Uterus (tissue), 4 donors: ENCODE measurements at places on chromosomes 3 and 15.

GRCh38 chr3:72150634-72151412 lies 365.9 kb upstream of the PROK2 start:
- no peak for DNase-seq

- no peak for DNase-seq
Measured at GRCh38 chr3:49123687-49124086, 3.1 kb upstream of the USP19 start.

DNA sequence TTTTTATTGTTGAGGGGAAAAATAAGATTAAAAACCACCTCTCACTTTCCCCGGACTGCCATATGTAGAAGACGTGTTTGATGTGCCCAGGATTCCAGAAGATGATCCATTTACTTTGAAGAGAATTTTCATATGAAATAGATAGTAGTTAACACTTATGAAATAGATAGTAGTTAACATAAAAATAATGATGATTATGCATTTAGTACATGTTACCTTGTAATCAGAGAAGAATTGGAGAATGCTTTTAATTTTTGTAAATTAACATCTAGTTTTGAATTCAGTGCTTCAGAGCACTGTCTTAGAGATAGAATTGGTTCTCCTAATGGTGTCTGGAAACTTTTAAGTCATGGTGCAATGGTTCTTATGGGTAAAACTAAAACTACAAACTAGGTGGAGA lies 46.1 kb upstream of the CRTC3 start:
- DNase-seq = no peak

DNA sequence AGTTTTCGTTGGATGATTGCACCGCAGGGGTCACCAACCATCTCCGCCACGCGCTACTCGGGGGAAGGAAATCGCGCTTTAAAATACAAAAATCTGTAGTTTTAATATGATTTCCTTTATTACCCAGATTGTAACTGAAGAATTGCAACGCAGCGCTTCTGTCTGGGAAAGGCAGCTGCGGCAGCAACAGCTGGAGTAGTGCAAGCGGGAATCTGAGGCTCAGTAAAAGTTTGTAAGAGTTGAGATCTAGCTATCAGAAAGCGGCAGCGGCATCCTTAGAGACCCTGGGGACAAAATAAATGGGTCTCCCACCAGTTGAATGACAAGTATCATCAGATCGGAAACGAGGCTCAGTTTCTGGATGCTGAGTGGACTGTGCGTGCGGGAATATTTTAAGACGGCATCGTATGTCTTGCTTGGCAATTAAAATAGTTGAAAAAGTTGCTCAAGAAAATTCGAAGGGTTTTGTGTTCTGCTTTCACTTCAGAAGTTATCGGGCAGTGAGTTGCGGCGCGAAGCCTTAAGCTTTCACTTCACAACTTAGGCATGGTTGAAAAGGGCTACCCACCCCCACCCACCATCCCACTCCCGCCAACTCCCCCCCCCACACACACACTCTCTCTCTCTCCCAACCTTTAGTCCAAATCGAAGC lies 2.7 kb downstream of the MECOM start:
- no peak for DNase-seq

GRCh38 chr15:73899197-73900094 lies 26.1 kb downstream of the TBC1D21 start:
- no peak for DNase-seq

GRCh38 chr15:23516866-23517265 lies 48.6 kb upstream of the MKRN3 start:
- no peak for DNase-seq

DNA sequence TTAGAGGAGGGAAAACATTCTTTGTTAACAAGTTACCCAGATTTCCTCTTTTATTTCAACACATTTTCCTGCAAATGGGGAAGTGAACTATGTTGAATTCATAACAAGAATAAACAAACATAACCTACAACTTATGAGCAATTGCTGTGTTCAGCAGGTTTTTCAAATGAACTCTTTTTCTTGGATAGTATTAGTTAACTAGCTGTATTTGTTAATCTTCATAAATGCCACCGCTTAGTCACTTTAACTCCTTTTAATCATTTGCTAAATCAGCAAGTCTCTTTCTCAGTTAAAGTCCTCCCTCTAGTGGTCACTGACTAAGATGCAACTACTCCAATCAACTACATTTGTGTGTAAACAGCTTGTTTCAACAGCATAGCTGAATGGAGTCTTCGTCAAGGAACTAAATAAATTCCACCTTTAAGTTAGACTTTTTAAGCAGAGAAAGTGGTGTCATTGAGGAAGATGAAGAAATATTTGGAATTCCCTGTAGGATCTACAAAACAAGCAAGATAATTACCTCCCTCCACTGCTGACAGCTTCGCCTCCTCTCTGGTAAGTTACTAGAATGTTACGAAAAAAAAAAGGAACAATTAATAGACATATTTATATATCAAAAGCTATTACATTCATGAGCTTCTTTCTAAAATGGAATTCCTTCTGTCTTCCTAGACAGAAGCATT lies 1122.0 kb downstream of the ROBO1 start:
- DNase-seq = no peak

- no peak for DNase-seq
Measured at GRCh38 chr15:60827492-60827891, 348.6 kb upstream of the ICE2 start.

GRCh38 chr15:100078511-100079220 lies 263.1 kb downstream of the ADAMTS17 start:
- DNase-seq = no peak

DNA sequence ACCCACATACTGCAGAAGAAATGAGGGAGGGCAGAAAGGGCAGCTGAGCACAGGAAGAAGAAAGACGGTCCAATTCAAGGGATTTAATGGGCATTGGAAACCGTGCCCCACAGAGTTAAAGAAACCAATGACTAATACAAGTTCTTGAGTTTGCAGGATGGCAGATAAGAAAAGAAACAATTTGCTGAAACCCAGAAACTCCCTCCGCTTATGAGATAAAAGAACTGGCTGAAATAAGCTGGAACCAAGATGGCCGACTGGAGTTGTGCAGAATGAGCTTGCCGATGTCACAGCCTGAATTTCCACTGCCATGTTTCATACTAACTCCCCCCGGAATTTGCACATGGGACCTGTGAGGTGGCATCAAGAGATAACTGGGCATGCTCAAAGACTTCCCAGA lies 47.1 kb downstream of the SCAP start:
- no peak for DNase-seq

- DNase-seq = no peak
Measured at GRCh38 chr15:92990031-92990430, 89.9 kb downstream of the CHD2 start.

DNA sequence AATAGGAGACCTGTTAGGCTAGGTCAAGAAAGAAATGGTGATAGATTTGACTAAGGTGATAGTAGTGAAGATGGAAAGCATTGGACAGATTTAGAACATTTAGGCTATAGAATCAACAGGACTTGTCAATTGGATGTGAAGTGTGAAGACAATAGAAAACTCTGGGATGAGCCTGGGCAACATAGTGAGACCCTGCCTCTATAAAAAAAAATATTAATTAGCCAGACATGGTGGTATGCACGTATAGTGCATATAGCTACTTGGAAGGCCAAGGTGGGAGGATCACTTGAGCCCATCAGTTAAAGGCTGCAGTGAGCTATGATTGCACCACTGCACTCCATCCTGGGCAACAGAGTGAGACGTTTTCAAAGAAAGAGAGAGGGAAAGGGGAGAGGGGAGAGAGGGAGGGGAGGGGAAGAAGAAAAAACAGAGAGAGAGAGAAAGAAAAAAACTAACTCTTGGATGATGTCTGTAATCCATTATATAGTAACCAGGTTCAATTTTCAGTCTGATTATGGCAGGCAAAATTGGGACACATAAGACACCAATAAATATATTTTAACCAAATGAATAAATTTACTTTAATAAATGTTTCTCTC lies 9.6 kb downstream of the SENP8 start:
- no peak for DNase-seq

DNA sequence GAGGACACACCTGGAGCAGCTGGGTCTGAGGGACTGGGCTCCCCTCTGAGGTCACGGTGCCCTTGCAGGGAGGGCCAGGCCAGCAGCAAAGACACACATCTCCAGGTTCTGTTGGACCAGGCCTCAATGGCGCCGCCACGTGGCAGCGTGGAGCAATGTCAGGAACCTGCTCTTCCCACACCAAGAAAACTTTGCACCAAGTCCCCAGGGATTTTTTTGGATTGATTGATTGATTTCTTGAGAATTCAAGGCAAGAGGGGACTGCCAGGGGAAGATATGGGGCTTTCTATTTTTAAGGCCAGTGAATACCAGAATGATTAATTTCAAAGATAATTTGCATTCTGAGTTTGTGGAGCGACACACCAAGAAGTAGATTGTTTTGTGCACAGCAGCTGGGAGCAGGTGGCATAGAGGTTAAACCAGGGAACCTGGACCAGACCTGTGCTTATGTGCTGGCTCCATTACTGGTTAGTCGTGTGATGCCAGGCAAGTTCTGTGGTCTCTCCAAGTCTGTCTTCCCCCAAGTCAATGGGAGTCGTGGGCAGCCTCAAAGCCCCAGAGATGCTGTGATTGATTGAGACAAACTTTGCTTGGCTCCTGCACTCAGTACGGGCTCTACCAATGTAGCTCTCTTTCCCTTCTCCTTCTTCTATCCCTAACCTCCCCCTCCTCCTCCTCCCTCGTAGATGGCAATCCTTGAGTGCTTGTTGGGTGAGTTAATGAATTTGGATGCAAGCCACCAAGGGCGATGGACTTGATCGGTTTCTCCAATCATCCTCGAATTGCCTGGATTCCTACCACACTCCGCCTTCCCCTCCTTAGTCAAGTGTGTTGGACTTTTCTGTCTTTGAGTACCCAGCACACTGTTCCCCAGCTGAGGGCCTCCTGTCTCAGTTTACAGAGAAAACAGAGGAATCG lies 96.2 kb upstream of the TRPM1 start:
- DNase-seq = no peak

DNA sequence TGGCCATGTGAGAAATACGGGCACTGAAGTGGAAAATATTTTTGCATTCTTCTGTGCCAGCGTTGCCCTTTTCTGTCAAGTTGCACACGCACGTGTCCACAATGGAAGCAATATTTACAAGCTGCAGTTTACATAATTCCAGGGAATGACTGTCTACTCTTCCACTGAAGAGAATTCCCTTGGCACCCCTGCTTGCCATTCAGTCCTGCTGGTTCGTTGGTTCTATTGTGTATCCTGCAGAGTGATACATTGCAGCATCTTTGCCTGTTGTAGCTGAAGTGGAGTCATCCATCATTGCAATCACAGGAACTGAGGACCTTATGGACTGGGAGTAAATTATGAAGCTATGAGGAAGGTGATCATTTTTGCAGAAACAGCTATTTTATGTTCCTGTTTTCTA lies 759.4 kb downstream of the ROBO2 start:
- DNase-seq = no peak

DNA sequence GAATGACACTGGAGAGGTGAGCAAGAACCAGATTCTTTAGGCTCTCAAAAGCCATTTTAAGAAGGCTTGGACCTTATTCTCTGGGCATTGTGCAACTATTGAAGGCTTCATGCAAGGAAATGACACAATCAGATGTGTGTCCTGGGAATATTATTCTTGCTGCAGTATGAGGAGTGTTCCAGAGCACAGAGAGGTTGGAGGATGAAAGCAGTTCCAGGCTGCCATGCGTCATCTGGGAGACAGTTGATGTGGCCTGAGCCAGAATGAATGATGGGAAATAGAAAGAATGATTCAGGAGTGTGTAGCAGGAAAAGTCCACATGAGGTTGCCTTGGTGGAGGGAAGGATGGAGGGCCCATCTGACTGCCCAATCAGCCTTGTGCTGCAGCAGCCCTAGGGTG lies 123.1 kb downstream of the CHCHD6 start:
- DNase-seq = no peak

DNA sequence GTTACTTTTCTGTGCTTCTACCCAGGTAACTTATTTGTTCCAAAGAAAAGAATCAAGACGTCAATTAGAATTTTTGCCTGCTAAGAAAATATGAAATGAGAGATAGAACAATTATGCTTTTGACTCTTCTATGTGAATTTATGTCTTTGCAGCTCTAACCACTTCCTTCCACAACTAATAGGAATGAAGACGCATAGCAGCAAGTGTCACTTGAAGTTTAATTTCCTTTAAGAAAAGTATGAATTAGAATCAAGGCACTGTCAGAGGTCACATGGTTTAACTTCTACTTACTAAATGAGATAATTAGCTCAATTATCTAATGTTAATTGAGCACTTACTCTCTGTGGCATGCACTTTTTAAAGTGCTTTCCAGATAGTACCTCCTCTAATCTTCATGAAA lies 3.3 kb downstream of the WDR49 start:
- DNase-seq = no peak

- DNase-seq = no peak
Measured at GRCh38 chr15:79903144-79903543, 6.3 kb upstream of the MTHFS start.

- DNase-seq = peak; percentile 32
Measured at GRCh38 chr15:63381301-63382204, at the start of gene CA12. Gene CA12 (minus strand): TSS chr15:63381846. CDS start chr15:63381720, 126 bp downstream.

DNA sequence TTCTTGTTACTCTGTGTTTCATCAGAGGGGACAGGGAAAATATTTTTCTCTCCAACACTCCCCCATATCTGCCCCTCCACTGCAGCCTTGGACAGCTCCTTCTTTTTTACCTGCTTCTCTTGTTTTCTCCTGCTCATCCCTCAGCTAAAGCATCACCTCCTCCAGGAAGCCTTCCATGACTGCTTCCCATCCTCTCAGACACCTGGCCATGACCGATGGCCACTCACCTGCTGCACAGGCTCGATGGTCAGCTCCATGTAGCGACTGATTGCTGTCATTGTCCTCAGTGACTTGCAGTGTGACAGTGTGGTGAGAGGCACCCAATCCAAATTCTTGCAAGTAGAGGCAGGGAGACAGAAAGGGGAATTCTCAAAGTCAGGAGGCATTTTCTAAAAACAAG lies 22.5 kb downstream of the TMEM44 start:
- DNase-seq = no peak

DNA sequence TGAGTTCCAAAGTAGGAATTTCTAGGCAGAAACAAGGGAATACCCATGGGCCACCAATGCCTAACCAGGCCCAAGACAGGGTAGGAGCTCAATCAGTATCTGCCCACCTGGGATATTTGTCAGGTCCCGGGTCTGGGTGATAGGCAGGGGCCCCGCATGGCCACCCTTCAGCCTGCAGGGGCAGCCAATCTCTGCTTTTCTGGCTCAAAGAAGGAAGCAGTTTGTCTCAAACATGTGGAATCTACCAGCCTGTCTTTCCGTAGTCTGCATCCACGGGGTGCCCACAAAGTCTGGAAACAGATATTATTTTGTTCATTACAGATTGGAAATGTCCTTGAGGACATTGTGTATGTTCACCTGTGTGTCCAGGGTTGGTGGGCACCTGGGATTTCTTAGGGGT lies 56.2 kb downstream of the CEMIP start:
- no peak for DNase-seq

DNA sequence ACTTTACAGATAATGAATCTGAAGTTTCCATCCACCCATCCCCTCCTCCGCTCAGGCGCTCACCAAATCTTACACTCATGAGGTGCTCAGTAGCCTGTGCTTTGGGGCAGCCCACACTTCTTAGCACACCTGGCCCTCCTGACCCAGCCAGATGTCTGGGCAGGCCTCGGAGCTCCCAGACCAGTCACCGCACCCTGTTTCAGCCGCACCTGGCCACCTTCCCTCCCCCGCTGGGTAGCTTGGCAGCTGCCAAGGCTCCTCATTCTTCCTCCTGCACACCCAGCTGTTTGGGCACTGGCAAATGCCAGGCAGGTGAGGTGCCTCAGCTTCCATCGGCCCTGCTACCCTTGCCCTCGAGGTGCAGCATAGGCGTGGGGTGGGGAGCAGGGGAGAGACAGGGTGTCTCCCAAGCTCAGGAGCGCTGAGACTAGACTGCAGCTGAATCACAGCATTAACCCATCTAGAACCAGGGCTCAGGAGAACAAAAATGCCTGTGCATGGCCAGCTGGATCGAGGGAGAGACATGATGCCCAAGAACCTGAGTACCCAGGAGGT lies 45.8 kb downstream of the CDC25A start:
- no peak for DNase-seq

GRCh38 chr3:94522488-94522887 lies 459.6 kb downstream of the NSUN3 start:
- DNase-seq = no peak
